ENCODE measurements at places on chromosomes 2 and 18. TPM values are rescaled to one million over a fixed set of nuclear protein-coding genes. Genes with fewer than 3 reads are reported as not detected.
A peak's percentile ranks its signal among the peaks of the same experiment; 100 is the strongest.

DNA sequence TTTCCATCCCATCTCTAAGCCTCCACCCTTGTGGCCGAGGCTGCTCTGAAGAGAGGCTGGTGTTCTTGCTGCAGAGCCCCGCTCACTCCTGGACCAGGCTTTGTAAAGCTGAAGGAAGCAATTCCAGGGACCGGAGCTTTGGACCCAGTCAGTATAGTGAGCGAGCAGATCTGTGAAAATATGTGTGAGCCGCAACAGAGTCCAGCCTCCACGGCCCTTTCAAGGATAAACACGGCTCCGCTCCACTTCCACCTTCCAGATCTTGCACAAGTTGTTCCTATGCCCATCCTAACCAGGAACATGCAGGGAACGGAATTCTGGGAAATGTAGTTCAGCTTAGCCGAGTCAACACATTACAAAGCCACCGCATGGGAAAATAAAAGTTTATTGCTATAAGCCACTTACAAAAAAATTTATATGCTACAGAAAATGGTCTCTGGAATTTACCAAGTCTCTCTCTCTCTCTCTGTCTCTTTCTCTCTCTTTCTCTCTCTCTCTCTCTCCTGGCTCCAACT lies 151.7 kb upstream of the ZNF521 start:
- H3K27me3 ChIP-seq, result no peaks in the 10 kb centered on the region
- H3K4me1 ChIP-seq, result no peaks in the 10 kb centered on the region
- H3K4me3 ChIP-seq, result peak overlapping the region; percentile 29
- peak overlapping the region; percentile 41 for H3K27ac ChIP-seq
- no peaks in the 10 kb centered on the region for H3K36me3 ChIP-seq

Gene PDE11A
- total RNA-seq, result 5.8 TPM

Gene LIMS2
- 157 TPM for total RNA-seq

DNA sequence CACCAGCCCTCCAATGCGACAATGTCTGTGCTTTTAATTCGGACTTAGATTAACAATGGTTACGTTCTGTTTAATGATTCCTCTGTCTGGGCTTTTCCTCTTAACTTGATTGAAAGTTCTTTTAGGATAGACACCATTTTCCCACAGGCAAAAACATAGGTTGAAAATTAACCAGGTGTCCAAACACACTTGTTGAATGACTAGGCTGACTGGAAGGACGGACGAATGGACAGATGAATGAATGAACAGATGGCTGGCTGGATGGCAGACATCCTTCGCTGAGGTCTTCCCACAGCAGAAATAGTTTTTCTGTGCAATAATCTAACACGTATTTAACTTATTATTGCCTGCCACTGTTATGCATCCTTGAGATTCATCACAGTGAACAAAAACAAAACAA lies 298.8 kb downstream of the SRBD1 start:
- H3K36me3 ChIP-seq, result no peaks in the 10 kb centered on the region
- peaks cover 20% of the 10 kb centered on the region for H3K4me1 ChIP-seq
- H3K27me3 ChIP-seq, result no peaks in the 10 kb centered on the region

DNA sequence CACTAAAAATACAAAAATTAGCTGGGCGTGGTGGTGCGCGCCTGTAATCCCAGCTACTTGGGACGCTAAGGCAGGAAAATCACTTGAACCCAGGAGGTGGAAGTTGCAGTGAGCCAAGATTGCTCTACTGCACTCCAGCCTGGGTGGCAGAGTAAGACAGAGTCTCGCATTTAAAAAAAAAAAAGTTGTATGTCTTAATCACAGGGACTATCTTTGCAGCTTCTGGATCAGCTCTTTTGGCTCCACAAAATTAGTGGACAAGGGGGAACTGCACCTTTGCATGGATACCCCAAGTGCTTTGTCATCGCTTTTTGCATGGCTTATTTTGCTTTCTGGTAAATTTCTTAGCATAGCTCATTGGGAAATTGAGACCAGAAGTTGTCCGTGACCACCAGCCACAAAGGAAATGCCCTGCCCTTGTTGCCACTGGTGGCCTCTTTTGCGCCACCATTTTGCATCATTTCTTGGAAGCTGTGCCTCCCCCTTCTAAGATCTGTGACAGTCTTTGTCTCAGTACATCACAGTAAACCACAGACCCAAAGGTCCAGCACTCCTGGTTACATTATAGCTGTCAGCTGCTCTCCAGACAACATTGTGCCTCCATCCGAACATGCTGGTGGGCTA lies 43.9 kb upstream of the PCBP1 start:
- no peak overlapping the region for H3K27ac ChIP-seq
- no peak overlapping the region for H3K4me3 ChIP-seq
- no peak for DNase-seq
- no peaks in the 10 kb centered on the region for H3K36me3 ChIP-seq
- H3K27me3 ChIP-seq, result no peaks in the 10 kb centered on the region
- no peaks in the 10 kb centered on the region for H3K4me1 ChIP-seq

GRCh38 chr18:35430721-35431373 lies 53.7 kb upstream of the ZNF396 start:
- no peak overlapping the region for H3K4me3 ChIP-seq
- H3K36me3 ChIP-seq, result no peaks in the 10 kb centered on the region
- no peak overlapping the region for H3K27ac ChIP-seq

DNA sequence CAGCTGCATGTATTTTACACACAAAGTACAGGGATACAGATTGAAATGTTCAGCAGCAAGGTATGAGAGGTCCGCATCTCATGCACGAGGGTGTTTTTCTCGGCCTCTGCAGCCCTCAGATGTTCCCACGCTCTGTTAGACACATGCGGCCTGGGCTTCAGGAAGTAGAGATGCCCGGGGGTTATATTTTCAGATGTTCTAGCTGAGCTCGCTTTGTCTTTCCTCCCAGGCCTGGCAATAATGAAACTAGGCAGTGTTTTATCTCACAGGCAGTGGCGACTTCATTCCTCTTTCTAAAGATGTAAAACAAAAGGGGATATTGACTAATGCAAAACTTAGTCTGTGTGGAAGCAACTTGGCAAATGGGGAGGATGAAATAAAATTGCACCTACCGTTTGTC lies 190.7 kb downstream of the GBX2 start:
- H3K4me3 ChIP-seq, result no peak overlapping the region
- DNase-seq, result no peak
- no peaks in the 10 kb centered on the region for H3K36me3 ChIP-seq

GRCh38 chr2:88114889-88115288 lies 13.0 kb downstream of the FABP1 start:
- no peaks in the 10 kb centered on the region for H3K4me1 ChIP-seq
- no peak overlapping the region for H3K4me3 ChIP-seq
- H3K27ac ChIP-seq, result no peak overlapping the region

GRCh38 chr2:235928751-235929370 lies 239.3 kb downstream of the GBX2 start:
- H3K4me1 ChIP-seq, result no peaks in the 10 kb centered on the region
- no peak overlapping the region for H3K4me3 ChIP-seq
- H3K36me3 ChIP-seq, result no peaks in the 10 kb centered on the region
- DNase-seq, result no peak

Gene POU3F3
- total RNA-seq, result 1.4 TPM

- H3K27ac ChIP-seq, result peak overlapping the region; percentile 61
- no peak overlapping the region for H3K4me3 ChIP-seq
- H3K4me1 ChIP-seq, result peaks cover 28% of the 10 kb centered on the region
- H3K27me3 ChIP-seq, result no peaks in the 10 kb centered on the region
- no peak for DNase-seq
These were observed 96.0 kb upstream of the RIOK3 start for GRCh38 chr18:23356915-23357601.

Gene AMER3
- total RNA-seq, result 0.33 TPM

DNA sequence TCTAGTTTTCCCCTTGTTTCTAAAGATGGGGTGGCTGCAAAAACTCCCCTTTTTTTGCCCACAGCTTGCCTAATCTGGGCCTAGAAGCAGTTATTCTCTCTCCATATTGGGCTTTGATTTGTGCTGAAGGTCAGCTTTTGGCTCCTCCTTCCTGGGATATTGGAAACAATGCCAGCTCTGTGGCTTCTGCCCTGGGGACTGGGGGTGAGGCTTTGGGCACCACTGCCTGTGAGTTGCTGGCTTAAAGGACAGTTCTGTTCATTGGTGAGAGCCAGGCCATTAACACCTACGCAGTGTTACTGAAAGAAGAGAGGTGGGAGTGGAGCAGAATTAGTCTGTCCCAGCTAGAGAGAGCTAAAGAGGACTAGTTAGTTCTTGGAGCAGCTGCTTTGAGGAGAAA lies 4.3 kb downstream of the UBXN2A start:
- H3K4me3 ChIP-seq, result no peak overlapping the region
- DNase-seq, result no peak
- H3K4me1 ChIP-seq, result no peaks in the 10 kb centered on the region
- no peaks in the 10 kb centered on the region for H3K36me3 ChIP-seq
- no peak overlapping the region for H3K27ac ChIP-seq
- H3K27me3 ChIP-seq, result no peaks in the 10 kb centered on the region

GRCh38 chr2:121279476-121280220 lies 5.4 kb downstream of the TFCP2L1 start:
- no peaks in the 10 kb centered on the region for H3K36me3 ChIP-seq
- H3K4me1 ChIP-seq, result peaks cover 7% of the 10 kb centered on the region
- peaks cover 20% of the 10 kb centered on the region for H3K27me3 ChIP-seq
- H3K4me3 ChIP-seq, result no peak overlapping the region
- DNase-seq, result peak; percentile 34
- no peak overlapping the region for H3K27ac ChIP-seq

DNA sequence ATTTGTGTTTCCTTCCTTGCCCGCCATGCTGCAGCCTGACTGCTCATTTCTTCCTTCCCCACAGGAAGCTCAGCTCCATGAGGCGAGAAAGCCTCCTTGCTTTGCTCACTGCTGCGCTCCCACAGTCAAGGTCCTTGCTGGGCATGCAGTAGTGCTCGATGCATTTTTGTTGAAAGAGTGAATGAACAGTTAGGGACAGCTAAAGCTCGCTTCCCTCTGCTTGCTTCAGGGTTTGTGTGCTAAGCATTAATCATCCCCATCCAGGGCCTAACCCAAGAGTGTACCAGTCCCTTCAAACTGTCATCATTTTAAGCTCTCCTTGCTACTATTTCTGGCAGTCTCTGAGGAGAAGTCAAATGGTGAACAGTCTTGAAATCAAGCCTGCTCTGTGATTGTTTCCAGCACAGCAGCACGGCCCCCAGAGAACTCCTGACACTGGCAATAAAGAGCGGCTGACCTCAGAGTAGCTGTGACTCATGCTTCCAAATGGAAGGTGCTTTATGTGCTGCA lies 171.7 kb upstream of the SOX11 start:
- peaks cover 27% of the 10 kb centered on the region for H3K4me1 ChIP-seq
- H3K27ac ChIP-seq, result peak overlapping the region; percentile 68
- peak; percentile 75 for DNase-seq

GRCh38 chr2:97834610-97835009 lies 121.2 kb downstream of the ZAP70 start:
- no peaks in the 10 kb centered on the region for H3K36me3 ChIP-seq
- H3K27me3 ChIP-seq, result no peaks in the 10 kb centered on the region
- peaks cover 8% of the 10 kb centered on the region for H3K4me1 ChIP-seq
- DNase-seq, result no peak
- H3K27ac ChIP-seq, result no peak overlapping the region
- H3K4me3 ChIP-seq, result no peak overlapping the region

Gene PREB
- total RNA-seq, result 47.6 TPM

Gene PRKAG3
- total RNA-seq, result not detected

Gene RAB6C
- not detected for total RNA-seq

GRCh38 chr2:187329586-187329985 lies 118.5 kb downstream of the CALCRL start:
- H3K27ac ChIP-seq, result no peak overlapping the region
- no peaks in the 10 kb centered on the region for H3K27me3 ChIP-seq
- no peak overlapping the region for H3K4me3 ChIP-seq
- H3K36me3 ChIP-seq, result no peaks in the 10 kb centered on the region

Gene CSRNP3
- 5.4 TPM for total RNA-seq

DNA sequence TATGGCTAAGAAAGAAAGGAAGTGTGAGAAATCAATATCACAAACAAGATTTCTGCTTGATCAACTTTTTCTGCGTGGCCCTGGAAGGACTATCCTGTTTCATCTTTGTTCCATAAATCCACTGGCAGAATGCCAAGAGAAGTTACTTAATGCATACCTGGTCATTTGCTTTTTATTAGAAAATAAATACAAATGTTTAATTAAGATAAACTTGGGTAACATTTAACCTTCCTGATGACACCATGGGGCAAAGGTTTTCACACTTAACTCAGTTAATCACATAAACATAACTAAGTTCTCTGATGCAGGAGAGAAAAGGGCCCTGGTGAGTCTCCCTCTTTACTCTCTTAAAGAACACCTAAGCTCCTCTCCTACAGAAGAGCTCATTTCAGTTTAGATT lies 203.3 kb downstream of the AFF3 start:
- no peaks in the 10 kb centered on the region for H3K4me1 ChIP-seq
- H3K36me3 ChIP-seq, result no peaks in the 10 kb centered on the region
- H3K27ac ChIP-seq, result no peak overlapping the region
- H3K27me3 ChIP-seq, result no peaks in the 10 kb centered on the region

GRCh38 chr2:206981086-206981674 lies 41.9 kb downstream of the CPO start:
- H3K4me1 ChIP-seq, result no peaks in the 10 kb centered on the region
- no peak overlapping the region for H3K27ac ChIP-seq
- H3K4me3 ChIP-seq, result no peak overlapping the region
- DNase-seq, result no peak

Gene C2orf72
- total RNA-seq, result 0.36 TPM

Gene PTCD3
- total RNA-seq, result 94.2 TPM

GRCh38 chr2:240462707-240463273 lies 27.3 kb downstream of the GPC1 start:
- no peak overlapping the region for H3K4me3 ChIP-seq
- no peaks in the 10 kb centered on the region for H3K36me3 ChIP-seq
- no peaks in the 10 kb centered on the region for H3K4me1 ChIP-seq
- H3K27me3 ChIP-seq, result no peaks in the 10 kb centered on the region
- peak; percentile 30 for DNase-seq
- no peak overlapping the region for H3K27ac ChIP-seq

- H3K4me3 ChIP-seq, result no peak overlapping the region
- no peaks in the 10 kb centered on the region for H3K36me3 ChIP-seq
- H3K27ac ChIP-seq, result no peak overlapping the region
- peaks cover 28% of the 10 kb centered on the region for H3K4me1 ChIP-seq
- no peak for DNase-seq
- H3K27me3 ChIP-seq, result no peaks in the 10 kb centered on the region
These were observed 2.0 kb upstream of the THUMPD2 start for GRCh38 chr2:39780825-39781600.

Gene CPLX4
- not detected for total RNA-seq

DNA sequence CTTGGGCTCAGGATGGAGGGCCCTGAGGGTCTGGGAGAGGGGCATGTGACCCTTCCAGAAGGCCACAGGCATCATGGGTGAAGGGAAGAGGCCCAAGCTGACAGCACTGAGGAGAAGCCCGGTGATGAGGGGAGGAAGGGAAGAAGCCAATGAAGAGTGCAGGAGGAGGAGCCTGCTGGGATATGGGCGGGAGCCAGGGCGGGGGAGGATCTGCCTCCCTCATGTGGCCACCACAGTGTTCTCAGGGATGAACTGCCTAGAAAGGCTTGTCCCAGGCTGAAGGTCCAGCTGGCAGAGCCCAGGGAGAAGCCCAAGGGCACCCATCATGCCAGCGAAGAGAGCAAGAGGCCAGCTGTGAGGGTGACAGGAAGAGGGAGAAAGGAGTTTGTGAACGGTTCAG lies 24.6 kb upstream of the PLB1 start:
- no peaks in the 10 kb centered on the region for H3K36me3 ChIP-seq
- DNase-seq, result peak; percentile 42
- H3K4me1 ChIP-seq, result no peaks in the 10 kb centered on the region
- H3K27me3 ChIP-seq, result no peaks in the 10 kb centered on the region
- H3K4me3 ChIP-seq, result no peak overlapping the region
- no peak overlapping the region for H3K27ac ChIP-seq

Gene TRABD2A
- total RNA-seq, result 0.16 TPM

Data from sigmoid colon (tissue), 7 donors.